ENCODE measurements at places on chromosomes 7 and 10.

DNA sequence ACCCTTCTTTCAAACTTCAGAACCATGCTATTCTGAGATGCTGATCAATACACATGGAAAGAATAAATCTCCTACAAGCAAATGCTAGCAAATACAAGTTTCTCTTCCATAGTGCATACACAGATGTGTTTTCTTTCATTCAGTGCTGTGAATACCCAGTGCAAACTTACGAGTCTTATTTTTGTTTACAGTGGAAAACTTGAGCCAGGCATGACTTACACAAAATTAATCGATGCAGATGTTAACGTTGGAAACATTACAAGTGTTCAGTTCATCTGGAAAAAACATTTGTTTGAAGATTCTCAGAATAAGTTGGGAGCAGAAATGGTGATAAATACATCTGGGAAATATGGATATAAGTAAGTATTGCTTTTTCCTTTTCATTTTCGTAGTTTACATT lies 48.8 kb downstream of the PNLIPRP3 start:
- no peak for DNase-seq

DNA sequence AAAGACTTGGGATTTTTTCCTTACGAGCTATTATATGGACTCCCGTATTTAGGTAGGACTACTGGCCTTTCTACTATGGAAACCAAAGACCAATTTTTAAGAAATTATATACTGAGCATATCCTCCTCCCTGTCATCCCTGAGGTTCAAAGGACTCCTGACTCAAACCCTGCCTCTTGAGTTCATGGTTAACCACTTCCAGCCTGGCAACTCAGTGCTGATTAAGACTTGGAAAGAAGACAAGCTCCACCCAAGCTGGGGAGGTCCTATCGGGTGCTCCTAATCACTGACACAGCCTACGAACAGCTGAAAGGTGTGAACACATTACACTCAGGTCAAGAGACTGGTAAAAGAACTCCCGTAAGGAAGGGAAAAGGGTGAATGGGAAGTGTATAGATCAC lies 66.8 kb downstream of the LYZL2 start:
- DNase-seq = no peak

DNA sequence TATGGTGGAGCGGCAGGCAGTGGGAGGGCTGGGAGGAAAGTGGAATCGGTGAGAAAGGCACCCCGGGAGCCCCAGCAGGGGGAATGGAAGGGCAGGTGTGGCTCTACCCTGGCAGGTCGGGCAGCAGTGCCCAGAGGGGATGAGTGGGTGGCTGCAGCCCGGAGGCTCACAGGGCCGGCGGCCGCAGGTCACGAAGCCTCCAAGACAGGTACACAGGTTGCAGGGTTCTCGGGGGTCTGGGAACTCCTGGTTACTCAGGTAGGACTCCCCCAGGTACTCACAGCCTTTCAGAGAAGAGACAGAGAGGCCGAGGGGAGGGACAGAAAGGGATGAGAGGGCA lies 21.8 kb downstream of the KCP start:
- DNase-seq = no peak

DNA sequence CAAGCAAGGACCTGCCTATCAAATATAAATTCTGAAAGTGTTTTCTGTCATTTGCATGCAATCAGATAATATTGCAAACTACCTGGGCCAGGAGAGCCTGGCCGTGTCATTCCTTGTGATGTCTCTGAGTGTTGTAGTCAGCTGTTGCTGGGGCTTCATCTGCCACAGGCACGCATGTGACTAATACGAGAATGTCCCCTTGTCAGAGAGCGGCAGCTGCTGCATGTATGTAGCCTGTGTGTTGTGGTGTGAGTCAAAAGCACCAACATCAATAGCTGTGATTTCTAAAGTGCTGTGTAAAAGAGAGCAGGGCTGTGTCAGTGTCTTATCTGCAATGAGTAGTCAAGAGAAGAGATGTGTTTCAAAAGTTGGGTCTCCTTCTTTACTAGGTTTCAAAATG lies 155.4 kb downstream of the POU6F2 start:
- DNase-seq = no peak

DNA sequence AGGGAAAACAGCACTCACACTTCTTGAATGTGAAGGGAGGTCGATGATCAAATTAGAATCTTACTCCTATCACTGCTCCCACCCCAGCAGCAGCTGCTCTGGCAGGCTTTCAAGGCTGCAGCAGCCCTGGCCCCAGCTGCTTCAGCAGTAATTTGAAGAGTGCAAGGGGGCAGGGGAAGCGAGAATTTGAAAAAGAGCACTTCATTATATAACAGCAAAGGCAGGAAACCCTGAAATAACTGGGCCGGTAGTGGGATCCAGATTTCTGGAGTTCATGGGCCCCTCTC lies 44.9 kb downstream of the MYPN start:
- DNase-seq = no peak

GRCh38 chr7:85510287-85510686 lies 323.4 kb upstream of the SEMA3D start:
- DNase-seq = no peak

GRCh38 chr7:33200282-33200681 lies 70.9 kb downstream of the BBS9 start:
- no peak for DNase-seq

GRCh38 chr7:68688416-68689086 lies 909.7 kb upstream of the AUTS2 start:
- DNase-seq = no peak

- no peak for DNase-seq
Measured at GRCh38 chr10:95422233-95422632, 131.4 kb upstream of the PDLIM1 start.

DNA sequence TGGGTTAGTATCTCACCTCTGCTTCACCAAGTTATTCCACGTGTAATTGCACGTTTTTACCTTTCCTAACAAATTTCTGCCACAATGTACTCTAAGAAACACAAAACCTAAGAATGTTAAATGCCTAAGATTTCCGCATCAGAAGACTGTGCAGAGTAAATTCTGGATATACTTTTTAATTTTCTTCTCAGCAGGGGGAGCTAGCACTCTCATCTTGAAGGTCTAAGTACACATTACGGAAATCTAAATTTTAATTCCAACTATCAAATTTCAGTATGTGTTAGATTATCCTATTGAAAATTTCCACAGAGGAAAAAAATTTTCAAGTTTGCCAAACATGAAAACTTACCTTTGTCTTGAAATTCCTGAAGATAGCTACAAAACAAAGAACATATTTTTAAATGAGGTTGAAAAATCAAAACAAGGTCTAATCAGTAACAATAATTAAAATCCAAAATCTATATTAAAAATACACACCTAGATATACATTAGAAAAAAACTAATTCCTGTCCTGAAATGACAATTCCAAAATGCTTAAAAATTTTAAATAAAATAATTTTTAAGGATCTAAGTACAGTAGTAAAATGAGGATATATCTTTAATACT lies 10.5 kb downstream of the SKAP2 start:
- DNase-seq = peak; percentile 77

DNA sequence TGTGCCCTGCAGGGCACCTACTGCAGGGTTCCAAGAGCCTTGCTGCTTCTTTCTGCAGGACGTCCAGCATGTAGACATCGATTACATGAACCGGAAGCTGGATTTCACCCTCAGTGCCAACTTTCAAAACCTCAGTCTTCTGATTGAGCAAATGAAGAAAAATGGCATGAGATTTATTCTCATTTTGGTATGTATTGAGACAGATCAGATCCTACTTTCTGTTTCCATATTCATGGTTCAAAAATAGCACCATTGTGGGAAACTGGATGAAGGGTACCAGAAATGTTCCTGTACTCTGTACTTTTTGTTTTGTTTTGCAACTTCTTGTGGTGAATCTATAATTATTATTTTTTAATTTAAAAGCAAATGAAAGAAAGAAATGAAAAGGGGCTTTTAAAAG lies 64.1 kb downstream of the MGAM2 start:
- no peak for DNase-seq

Data from NCI-H1417 (cell line).